CD4-positive, alpha-beta T cell treated with Interleukin-1 beta for 1 hour (primary cell): ENCODE measurements at places on chromosomes 3 and 15.

DNA sequence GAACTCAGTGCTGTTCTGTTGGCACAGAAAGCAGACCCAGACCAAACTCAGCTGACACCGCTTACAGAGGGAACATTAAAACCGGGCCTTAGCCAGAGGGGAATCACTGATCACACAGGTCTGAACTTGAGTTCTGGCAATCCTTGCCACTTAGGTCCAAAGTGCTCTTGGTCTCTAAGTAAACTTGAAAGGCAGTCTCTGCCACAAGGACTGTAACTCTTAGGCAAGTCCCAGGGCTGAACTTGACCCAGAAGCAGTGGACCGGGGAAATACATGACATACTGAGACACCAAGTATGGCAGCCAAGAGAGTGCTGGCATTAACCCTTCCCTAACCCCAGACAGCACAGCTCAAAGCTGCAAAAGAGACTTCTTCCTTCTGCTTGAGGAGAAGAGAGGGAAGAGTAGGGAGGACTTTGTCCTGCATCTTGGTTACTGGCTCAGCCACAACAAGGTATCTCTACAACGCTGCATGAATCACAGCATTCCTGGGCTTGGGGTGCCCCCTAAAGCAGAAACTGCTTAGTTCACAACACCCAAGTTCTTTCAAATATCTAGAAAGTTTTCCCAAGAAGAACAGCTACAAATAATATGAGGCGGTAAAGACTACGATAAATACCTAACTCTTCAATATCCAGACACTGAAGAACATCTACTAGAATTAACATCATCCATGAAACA is 32.5 kb downstream of the NAALADL2 start:
- DNase-seq = no peak

GRCh38 chr3:143951351-143951971 is 20.2 kb upstream of the DIPK2A start:
- peak; percentile 18 for DNase-seq

- no peak for DNase-seq
Measured at GRCh38 chr3:33111581-33111980, 2.2 kb upstream of the CRTAP start.

DNA sequence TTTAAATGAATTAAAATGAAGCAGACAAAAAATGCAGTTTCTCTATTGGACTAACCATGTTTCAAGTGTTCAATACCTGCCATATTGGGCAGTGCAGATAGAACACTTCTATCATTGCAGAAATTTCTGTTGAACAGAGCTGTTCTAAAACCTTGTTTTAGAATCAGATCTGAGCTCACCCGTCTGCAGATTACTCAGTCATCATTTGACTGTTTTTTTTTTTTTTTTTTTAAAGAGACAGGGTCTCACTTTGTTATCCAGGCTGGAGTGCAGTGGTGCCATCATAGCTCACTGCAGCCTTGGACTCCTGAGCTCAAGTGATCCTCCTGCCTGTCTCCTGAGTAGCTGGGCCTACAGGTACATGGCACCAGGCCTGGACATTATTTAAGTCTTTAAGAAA is 128.7 kb downstream of the APBA2 start:
- no peak for DNase-seq

- DNase-seq = no peak
Measured at GRCh38 chr15:37872661-37873060, 61.8 kb upstream of the TMCO5A start.

GRCh38 chr3:160012108-160012507 is 23.5 kb downstream of the IL12A start:
- DNase-seq = no peak

DNA sequence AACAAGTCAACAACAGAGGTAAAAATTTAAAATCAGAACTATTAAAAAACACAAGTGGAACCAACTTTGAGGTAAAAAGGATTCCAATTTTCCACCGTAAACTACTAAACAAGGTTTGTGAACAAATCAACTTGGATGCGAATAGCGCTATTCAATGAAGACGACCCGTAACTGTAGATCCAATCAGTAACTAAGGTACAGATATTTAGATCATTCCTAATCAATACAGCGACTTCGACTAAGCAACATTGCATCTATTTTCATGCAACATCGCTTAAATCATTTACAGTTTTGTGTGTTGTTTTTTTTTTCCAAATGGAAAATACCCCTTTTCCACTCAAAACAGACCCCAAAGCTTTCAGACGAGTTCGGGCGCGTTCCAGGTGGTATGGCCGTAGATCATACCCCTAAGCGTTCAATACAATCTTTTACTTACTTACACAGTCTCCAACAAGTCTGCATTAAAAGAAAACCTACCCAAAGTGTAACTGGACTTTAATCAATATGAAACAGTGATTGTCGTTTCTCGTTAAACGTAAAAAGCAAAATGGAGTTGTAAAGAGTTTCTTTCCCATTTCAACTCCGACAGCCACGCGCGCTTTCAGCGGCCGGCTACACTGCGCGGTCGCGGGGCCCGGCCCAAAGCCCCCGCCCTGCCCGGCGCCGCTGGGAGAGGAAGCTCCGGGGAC is 786 bp downstream of the RHOA start:
- DNase-seq = no peak

GRCh38 chr15:31457161-31457560 is 130.5 kb downstream of the KLF13 start:
- DNase-seq = no peak

DNA sequence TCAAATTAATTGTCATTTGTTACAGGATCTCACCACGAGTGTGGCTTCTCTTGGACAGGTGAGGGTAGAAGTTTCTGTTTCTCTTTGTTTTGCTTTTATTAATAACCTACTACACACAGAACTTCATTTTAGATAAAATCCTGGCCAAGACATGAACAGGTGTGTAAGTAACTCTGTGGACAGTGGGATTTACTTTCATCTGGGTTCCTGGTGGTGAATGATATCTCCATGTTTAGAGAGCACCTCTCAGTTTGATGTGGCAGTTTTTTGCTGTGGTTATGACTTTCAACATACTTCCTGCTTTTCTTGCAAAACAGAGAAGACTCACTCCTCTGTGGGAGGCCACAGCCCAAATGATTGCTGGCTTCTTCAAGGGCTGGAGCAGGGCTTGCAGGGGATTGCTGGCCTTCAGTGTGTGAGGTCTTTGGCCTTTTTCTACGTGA is 71.1 kb upstream of the XCR1 start:
- DNase-seq = peak; percentile 48

DNA sequence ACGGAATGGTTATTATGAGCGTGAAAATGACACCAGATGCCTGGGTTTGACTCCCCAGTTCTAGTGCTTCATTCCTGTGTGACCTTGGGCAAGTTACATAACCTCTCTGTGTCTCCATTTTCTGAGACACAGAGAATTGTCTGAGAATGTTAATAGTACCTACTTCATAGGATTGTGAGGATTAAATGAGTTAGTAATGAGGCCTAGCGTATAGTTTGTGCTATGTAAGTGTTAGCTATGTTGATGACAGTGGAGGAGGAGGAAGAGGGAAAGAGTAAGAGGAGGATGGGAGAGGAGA is 150.3 kb downstream of the MEGF11 start:
- no peak for DNase-seq

DNA sequence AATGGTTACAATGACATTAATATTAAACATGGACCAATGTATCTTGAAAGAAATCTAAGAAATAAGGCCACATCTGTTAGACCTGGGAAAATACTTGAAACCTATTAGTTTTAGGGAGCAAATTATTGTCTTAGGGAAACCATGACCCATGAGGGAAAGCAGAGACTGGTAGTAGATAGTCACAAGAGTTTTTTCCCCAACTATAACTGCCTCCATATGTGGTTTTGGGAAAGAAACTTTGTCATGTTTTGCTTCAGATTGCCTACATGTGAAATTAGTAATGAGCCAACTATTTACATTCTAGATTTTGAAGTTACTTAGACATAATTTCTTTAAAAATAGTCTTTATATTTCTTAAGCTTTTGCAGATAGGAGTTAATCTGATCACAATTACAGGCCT is 474.9 kb downstream of the ROBO2 start:
- DNase-seq = no peak

GRCh38 chr3:52005571-52005986 is 9.9 kb upstream of the RPL29 start:
- no peak for DNase-seq

DNA sequence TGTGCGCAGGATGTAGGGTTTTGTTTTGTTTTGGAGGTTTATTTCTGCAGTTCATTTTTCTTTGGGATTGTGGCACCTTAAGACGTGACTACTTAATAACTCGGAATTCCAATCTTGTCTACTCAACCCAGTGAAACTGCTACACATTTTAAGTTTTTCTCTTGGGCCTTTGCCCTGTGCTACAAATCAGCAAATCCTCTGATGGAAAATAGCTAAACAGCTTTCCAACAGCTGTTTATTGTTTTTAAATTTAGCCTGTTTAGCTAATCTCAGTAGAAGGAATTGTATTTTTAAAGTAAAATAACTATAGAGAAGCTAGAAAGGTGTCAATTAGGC is 48.4 kb downstream of the OPA1 start:
- no peak for DNase-seq

DNA sequence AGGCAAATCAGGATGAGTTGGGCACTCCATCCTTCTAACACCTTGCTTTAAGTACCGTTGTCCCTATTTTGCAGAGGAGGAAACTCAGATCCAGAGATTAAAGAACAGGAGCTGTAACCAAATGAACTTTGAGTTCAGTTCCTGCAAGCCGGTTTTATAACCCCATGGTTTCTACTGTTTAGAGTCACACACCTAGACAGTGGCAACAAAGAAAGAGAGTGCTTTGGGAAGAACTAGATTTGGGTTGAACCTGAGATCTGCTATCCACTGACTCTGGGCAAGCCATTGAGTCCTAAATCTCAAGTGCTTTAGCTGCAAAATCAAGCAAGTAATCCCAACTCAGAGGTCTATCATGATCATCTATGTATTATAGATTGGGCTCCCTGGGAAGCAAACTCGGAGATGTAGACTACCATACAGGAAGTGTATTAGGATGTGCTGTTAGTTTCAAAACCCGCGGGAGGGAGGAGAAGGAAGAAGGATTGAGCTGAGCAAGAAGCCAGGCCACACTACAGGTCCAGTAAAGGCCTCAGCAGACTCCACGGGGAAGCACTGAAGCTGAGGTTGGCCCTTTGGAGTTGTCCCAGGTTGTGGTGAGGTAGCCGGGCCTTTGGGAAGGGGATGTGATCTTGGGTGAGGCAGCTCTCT is 42.2 kb downstream of the SRGAP3 start:
- DNase-seq = no peak

- DNase-seq = no peak
Measured at GRCh38 chr3:39819899-39820298, 10.5 kb downstream of the MYRIP start.

GRCh38 chr15:77865106-77865610 is 212.4 kb downstream of the TBC1D2B start:
- no peak for DNase-seq

GRCh38 chr15:58390655-58391054 is 41.1 kb upstream of the LIPC start:
- DNase-seq = no peak

DNA sequence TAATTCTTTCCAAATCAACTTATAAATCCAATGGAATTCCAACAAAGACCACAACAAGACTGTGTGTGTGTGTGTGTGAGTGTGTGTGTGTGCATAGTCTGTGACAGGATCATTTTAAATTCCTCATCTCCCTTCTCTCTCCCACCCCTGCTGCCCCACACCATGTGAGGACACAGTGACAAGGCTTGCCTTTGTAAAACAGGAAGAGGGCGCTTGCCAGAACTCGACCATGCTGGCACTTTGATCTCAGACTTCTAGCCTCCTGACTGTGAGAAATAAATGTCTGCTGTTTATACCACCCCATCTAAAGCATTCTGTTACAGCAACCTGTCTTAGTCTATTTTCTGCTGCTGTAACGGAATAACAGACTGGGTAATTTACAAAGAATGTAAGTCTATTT is 99.1 kb downstream of the NSMCE3 start:
- no peak for DNase-seq

DNA sequence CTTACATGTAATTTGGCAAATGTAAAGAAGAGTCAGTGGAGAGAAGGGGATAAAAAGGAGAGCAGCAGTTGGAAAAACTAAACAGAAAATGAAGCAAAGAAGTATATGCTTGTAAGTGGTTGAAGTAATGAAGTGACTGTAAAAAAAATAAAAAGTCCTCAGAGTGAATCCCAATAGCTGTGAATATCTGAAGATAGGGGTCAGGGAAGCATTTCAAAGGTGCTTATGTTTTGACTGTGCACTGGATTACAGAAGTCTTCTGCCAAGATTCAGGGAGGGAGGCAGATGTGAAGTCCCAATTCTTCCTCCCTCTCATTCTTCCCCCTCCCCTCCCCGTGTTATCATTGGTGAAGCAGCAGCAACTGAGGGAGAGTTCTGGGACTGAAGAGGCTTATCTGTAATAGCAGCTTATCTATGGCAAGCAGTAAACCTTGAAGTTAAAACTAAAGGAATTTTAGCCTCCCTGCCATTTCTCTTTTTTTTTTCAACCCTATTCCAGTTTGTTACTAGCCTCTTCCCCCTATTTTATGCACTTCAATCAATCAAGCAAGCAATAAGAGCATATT is 597.9 kb downstream of the IGSF11 start:
- DNase-seq = no peak

GRCh38 chr3:23741036-23741706 is 64.6 kb upstream of the UBE2E1 start:
- no peak for DNase-seq

GRCh38 chr15:34591306-34591705 is 7.9 kb upstream of the GOLGA8B start:
- no peak for DNase-seq

DNA sequence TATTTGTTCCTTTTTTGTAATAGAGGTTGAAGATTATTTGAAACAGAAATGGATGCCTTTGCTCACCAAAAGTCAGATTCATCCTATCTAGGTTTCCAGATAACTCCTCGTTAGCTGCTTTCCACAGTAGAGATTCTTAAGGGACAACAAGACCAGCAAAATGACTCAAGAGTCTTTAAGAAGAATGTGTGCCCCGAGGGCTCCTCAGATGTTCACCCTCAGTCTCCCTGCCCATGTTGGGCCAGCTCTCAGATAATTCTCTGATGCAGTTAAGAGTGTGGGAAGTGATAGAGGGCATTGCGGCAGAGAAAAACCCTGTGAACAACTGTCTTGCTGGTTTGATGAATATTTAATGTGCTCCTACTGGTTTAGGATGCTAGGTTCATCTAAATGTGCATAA is 251.1 kb downstream of the PTPRG start:
- DNase-seq = no peak

DNA sequence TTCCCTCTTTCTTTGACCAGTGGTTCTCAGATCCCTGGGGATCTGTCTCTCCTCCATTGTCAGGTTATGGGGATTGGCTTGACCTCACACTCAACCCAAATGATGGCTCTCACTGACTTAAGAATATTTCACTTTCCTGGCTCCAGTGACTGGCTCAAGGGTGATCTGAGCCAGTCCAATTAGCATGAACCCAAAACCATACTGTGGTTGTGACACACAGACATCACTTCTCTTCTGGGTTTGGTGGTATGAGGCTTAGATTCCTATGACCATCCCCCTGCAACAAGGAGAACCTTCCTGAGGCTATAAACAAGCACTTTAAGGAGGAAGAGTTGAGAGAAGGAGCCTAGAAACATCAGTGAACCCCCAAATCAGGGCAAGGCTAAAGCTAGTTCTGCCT is 85.8 kb downstream of the KCNAB1 start:
- no peak for DNase-seq
